ENCODE measurements at places on chromosomes 3 and 15.

DNA sequence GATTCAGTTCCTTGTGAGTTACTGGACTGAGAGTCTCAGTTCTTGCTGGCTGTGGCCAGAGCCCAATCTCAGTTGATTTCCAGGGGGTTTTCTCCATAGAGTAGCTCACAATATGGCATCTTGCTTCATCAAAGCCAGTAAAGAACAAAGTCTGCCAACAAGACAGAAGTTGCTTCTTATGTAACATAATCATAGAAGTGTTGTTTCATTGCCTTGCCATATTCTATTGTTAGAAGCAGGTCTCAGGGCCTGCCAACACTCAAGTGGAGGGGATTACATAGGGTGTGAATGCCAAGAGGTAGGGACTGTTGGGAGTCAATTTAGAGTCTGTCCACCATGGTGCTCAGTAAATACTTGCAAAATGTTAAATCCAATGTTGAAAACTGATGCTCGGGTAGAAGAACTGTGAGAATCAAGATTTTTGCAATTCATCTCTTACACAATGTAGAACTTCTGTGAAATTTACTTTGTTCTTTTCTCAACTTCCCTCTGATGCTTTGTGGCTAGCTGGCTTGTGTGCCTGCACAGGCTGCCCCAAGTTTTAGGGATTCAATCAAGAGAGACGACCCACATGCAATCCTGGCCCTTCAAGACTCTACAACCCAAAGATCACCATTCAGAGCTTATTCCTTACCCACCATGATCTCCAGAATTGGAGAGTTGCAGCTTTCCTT is 13.3 kb upstream of the PXYLP1 start:
- no peak for DNase-seq

DNA sequence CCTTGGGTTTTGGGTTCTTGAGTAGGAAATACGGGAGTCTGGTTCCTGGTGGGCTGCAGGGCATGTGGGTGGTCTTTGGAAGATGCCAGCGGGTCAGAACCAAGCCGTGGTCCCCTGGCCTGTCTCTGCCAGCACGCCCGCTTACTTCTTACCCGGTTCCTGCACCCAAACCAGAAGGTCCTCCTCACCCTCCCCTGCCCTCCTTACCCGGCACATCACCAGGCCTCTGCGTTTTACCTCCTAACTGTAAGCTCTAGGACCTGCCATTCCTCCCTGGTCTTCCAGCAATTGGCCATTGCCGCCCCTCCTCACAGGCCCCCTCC is 184.0 kb downstream of the FEZF2 start:
- no peak for DNase-seq

DNA sequence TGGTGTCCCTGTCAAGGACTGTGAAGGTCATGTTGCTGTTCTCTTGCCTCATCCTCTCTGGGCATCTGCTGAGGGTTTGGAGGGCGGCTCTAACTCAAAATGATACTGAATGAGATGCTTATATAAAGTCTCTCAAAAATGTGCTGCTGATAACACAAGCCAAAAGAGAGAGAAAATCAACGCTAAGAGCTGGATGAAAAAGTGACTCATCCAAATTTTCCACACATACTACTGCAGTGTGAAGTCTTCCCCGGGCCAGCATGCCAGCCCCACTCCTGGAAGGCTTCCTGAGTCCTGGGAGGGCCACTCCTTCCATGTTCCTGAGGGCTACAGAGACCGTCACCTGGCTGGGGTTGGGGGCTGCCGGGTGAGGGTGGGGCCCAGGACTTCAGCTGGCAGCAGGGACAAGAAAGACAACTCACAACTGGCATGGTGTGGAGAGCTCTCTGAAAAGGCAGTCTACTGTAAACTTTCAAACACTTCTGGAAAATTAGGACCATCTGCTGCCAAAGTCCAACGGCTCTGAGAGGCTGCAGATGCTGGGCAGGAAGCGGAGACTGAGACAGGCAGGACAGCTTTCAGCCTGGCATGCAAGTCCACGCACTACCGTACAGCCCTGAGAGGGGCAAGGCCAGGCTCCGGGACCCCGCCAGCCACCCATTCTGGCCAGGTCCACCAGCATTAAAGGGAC is 200.3 kb downstream of the ADAMTS17 start:
- DNase-seq, result no peak

DNA sequence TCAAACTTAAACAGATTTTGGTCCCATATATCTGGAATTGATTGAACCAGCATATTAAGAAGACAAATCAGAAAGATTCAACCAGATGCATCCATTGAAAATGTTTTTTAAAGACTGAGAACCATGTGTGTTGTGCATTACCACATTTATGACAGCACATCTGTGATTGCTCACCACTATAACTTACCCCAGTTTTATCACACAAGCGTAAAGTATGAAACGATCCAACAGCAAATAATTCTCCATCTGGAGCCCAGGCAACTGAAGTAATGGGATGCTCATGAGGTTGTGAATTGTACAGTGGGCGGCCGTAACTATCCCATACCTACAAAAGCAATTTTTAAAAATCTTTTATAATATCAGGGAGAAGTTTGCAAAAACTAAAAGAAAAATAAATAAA is 43.2 kb downstream of the IFT80 start:
- no peak for DNase-seq

DNA sequence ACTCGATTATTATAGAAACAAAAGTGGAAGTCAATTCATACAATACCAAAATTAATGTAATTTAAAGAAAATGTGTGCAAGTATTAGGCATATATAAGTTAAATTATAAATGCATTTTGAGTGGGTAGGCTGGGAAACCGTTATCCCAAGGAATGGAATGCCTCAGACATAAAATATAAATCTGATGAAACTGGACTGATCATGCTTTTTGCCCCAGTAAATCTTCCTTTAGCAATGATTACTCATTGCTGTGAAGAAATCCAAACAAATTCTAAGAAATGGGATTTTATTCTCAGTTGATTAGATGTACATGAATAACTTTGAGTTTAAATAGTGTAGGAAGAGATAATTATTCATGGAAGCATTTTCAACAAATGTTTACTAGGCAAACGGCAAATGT is 185.5 kb upstream of the KCNMB2 start:
- no peak for DNase-seq

DNA sequence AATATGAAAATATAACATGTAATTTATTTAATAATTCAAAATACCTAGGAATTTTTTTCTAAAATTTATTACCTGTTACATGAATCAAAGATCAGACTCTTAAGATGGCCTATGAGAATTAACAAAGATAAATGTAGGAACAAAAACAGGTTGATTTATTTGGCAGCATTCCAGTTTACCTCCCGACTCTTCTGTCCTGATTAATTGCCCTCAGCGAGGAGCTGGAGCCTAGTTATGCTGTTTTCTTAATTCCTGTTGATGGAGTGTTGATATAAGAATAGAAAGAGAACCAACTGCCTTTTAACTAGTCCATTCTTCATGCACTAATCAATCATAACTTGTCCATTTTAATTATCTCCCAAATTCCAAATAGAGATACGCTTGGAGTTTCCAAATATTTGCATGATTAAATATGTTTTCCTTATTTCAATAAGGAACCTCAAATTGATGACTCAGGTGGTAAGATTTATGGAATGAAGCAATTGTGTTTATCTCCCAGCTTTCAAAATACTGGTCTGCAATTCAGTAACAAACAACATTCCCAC is 10.6 kb upstream of the CPB1 start:
- no peak for DNase-seq

- DNase-seq, result no peak
Observed at GRCh38 chr3:175274474-175275218, 415.5 kb downstream of the NAALADL2 start.

- DNase-seq, result no peak
Observed at GRCh38 chr3:28267984-28268849, 26.8 kb downstream of the CMC1 start.

GRCh38 chr15:31502541-31503229 is 176.1 kb downstream of the KLF13 start:
- DNase-seq, result no peak

DNA sequence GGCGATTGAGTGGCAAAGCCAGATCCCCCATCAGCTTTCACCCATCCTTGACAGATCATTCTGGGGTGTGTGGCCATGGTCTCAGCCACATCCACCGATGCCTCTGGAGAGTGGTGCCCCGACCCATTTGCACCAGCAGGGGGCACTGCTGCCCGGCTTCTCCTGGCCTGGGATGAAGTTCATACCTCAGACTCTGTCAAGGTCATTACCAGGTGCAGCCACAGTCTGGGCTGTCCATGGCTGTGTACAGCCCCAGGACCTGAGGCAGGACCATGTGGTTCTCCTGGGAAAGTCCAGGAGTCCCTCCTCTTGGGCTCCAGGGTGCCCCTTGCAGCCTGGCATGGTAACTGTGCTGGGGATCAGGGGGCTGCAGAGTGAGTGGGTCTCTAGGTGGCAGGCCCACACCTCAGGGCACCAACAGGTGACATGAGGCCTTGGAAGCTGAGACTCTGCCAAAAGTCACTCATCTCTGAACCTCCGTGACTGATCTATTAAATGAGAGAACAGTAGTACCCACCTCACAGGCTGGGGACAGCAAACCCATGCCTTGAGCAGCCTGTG is 67.2 kb downstream of the CACNA2D2 start:
- peak; percentile 66 for DNase-seq

GRCh38 chr3:58837856-58838255 is 171.3 kb upstream of the FAM3D start:
- no peak for DNase-seq

DNA sequence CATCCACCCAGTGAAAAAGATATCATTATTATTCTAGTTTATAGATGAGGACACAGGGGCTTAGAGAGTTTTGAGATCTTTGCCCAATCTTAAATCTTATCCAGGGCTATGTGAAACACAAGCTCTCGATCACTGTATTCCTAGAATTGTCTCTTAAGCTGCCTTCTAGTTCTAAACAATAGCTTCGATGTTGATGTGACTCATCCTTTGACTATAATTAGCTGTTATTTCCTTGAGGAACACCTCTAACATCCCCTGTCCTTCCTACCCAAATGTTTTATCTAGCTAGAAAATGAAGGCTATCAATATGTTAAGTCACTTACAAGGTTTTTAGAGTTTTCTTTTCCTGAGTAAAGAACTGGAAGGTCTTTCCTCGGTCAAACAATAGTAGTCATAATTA is 83.1 kb upstream of the STAC start:
- DNase-seq, result no peak

GRCh38 chr15:98000249-98001203 is 40.0 kb downstream of the ARRDC4 start:
- DNase-seq, result no peak

DNA sequence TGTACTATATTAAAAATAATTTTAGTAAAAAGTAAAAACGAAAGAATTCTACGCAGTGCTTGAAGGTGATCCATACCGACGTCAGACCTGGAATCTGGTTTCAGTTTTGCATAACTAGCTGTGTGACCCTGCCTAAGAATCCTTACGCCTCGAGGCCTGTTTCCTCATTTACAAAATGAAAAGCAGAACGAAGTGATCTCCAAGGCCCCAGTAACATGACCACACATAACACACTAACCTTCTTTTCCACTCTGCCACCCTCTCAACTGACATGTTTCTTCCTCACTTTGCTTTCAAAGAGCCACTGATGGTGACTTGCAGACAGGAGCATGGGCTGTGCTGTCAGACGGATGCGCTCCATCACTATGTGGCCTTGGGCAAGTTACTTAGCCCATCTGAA is 4.8 kb downstream of the MESD start:
- no peak for DNase-seq

- no peak for DNase-seq
Observed at GRCh38 chr3:60720736-60721135, 530.5 kb downstream of the FHIT start.

DNA sequence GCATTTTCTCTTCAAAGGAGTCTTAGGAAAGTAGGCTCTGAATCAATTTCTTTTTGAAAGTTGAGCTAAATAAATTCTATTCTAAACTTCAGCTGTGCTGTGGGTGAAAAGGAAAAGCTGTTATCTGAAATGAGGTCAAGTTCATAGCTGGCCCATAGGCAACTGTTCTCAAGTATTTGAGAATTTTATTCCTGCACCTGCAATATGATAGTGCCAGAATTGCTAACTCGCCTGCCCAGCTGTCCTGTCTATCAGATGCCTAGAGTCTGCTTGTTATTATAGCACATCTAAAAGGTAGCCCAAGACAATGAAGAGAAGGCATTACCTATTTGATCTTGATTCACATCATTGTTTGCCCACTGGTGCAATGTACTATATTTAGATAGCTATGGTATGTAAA is 798.7 kb downstream of the DIPK2A start:
- no peak for DNase-seq

DNA sequence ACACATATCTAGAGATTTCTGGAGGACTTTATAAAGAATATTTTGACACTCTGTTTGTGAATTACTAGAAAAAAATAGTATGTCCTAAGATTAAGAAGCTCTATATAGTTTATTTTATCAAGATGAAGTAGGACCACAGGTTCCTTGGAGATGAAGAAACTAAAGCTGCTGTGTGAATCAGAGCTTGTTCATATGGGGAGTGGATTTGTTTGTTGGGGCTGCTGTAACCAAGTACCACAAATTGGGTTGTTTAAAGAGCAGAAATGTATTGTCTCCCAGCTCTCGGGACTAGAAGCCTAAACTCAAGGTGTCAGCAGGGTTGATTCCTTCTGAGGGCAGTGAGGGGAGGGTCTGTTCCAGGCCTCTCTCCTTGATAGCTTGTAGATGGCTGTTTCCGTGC is 270.6 kb upstream of the UMPS start:
- no peak for DNase-seq

GRCh38 chr15:72916897-72917296 is 133.3 kb upstream of the ADPGK start:
- no peak for DNase-seq

DNA sequence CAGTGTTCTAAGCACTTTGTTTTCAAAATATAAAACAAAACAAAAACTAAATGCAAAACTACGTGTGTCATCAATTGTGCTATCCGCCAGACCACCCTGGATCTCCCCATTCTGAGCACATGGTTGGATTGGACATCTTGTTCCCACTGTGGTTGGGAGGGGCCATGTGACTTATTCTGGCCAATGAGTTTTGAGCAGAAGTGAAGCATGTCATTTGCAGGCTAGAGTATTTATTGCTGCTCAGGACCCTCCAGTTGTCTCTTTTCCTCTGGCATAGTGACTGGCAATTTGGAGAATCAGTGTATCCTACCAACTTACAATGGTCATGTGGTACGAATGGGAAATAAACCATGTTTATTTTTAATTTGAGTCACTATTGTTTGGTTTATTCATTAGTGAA is 70.2 kb upstream of the ST8SIA2 start:
- DNase-seq, result no peak

- no peak for DNase-seq
Observed at GRCh38 chr15:45030743-45031142, 7.7 kb downstream of the SORD start.

DNA sequence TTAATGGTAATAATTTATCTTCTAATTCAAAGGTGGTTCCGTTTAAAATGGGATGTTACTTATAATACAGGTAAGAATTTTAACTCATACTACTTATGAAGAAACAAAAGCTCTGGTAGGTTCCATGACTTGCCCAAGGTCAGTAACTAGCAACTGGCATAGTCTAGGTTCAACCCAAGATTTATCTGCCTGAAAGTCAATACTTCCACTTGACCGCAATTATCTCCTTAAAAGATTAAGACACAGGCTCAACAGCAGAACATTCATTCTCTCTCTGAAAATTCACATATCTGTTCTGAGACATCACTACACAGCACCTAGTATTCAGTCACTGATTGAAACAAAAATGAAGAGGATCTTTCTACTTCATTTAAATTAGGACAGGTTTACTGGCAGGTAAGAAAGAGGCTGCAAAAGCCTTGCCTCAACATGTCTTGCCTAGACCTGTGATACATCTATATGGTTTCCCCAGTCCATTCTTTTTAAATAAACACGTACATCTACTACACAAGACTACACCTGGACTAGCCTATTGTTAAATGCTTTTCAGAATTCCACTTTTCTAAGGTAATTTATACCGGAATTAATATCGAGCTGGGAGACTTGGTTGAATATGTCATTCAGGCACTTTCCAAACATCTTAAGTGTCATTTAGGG is 1.2 kb downstream of the CSNK1G1 start:
- DNase-seq, result no peak

Data from ovary (tissue), 10 donors.